Astrocyte (in vitro differentiated cells and primary cell): ENCODE measurements at places on chromosomes 2 and 18. TPM values are rescaled to one million over a fixed set of nuclear protein-coding genes. Genes with fewer than 3 reads are reported as not detected.
A peak's percentile ranks its signal among the peaks of the same experiment; 100 is the strongest.

The SRBD1 gene
- total RNA-seq = 9.3 and 9.5 TPM in 2 replicates

The ALPI gene
- total RNA-seq = not detected in 2 replicates

The VIL1 gene
- total RNA-seq = not detected in 2 replicates

The IL1A gene
- 0.31 and 0.43 TPM in 2 replicates for total RNA-seq

The COL5A2 gene
- 429 and 580 TPM in 2 replicates for total RNA-seq

The NIF3L1 gene
- 17.4 and 17.8 TPM in 2 replicates for total RNA-seq

GRCh38 chr2:195572895-195573683 lies 83.9 kb upstream of the SLC39A10 start:
- no peak overlapping the region for H3K27ac ChIP-seq
- peaks cover 5% of the 10 kb centered on the region for H3K4me1 ChIP-seq
- no peaks in the 10 kb centered on the region for H3K36me3 ChIP-seq
- H3K4me3 ChIP-seq = no peak overlapping the region
- DNase-seq = no peak

- DNase-seq = peak; percentile 11
- no peaks in the 10 kb centered on the region for H3K27me3 ChIP-seq
- H3K4me1 ChIP-seq = no peaks in the 10 kb centered on the region
- no peak overlapping the region for H3K27ac ChIP-seq
- no peak overlapping the region for H3K4me3 ChIP-seq
- H3K36me3 ChIP-seq = no peaks in the 10 kb centered on the region
Observed at GRCh38 chr2:165238295-165238694, 919 bp upstream of the SCN2A start.

DNA sequence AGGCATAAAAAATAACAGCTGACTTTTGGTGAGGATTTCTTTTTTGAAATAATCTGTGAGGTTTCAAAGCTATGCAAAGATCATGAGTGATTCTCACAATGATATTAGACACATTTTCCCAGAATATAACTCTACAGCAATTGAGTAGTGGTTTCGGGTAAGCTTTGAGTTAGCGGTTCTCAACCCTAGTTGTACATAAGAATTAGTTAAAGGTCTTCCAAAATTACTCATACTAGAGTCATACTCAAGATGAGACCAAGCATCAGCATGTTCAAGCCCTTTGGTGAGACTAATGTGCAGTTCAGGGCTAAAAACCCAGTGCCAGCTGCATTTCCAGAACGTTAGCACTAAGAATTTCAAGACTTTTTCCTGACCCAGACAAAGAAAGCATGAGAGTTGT lies 31.1 kb downstream of the DSG4 start:
- no peak for DNase-seq
- H3K27ac ChIP-seq = no peak overlapping the region
- H3K36me3 ChIP-seq = no peaks in the 10 kb centered on the region
- H3K4me1 ChIP-seq = no peaks in the 10 kb centered on the region
- H3K4me3 ChIP-seq = no peak overlapping the region

DNA sequence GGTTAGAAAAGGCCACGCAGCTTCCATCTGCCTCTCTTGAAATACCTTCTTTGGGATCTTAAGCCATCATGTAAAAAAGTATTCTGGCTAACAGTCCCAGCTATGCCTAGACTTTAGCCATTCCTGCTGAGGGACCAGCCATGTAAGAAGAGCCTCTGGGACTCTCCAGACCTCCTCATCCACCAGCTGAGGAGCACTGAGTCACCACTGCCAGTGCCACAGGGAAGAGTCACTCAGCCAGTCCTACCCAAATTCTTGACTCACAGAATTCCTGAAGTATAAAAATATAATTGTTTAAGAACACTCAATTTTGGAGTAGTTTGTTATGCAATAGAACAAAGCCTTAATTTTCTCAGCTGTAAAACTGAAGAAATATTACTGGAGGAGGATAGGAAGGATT lies 436.7 kb downstream of the ZEB2 start:
- peak; percentile 80 for DNase-seq
- no peak overlapping the region for H3K4me3 ChIP-seq
- no peaks in the 10 kb centered on the region for H3K27me3 ChIP-seq
- H3K4me1 ChIP-seq = peaks cover 32% of the 10 kb centered on the region

DNA sequence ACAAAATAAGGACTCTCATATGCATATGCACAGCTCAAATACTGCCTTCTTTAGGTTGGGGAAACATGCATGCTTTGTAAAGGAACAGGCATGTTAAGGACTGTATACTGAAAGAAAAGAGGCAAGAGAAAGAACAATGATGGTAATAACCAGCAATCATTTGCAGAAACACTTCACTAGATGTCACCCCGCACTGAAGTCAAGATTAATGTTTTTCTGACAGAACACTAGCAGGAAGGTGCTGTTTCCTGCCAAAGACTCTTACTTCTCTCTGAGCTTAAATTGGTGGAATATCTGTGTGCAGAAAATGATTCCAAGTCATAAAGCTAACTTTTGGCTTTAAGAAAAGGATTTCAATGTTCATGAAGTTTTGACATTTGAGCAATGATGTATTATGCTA lies 19.3 kb upstream of the CSRNP3 start:
- DNase-seq = no peak
- H3K27me3 ChIP-seq = no peaks in the 10 kb centered on the region
- no peaks in the 10 kb centered on the region for H3K4me1 ChIP-seq
- H3K36me3 ChIP-seq = no peaks in the 10 kb centered on the region

GRCh38 chr2:63596401-63596883 lies 7.7 kb downstream of the MDH1 start:
- no peak overlapping the region for H3K4me3 ChIP-seq
- no peak for DNase-seq
- peaks cover 32% of the 10 kb centered on the region for H3K36me3 ChIP-seq
- H3K4me1 ChIP-seq = peaks cover 6% of the 10 kb centered on the region

DNA sequence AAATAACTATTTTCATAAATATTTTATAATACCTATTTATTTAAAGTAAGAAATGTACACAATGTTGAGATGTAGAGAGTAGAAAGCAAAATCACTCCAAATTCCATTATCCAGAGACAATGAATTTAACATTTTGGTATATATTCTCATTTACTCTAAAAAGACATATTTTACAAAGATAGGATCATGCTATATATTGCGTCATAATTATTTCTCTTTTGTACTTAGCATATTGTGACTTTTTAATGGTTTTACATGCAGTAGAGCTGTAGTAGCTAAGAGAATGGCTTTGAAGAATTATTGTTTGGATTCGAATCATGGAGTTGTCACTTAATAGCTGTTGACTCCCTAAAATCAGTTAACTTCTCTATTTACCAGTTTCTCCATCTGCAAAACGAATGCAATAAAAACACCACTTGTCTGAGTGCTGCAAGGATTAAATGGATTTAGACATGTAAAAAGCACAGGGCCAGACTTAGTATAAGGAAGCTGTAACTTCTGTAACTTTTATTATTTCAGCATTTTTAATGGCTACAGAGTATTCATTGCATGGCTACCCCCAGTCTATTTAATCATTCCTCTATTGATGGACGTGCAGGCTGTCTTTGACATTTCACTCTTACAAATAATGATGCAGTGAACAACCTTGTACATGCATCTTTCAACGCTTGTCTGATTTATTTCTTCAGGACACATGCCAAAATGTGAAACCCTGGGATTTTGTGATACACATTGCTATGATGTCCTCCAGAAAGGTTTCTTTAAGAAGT lies 33.2 kb downstream of the KCNS3 start:
- H3K4me1 ChIP-seq = no peaks in the 10 kb centered on the region
- H3K27me3 ChIP-seq = peaks cover 3% of the 10 kb centered on the region
- no peak overlapping the region for H3K4me3 ChIP-seq
- H3K36me3 ChIP-seq = no peaks in the 10 kb centered on the region

- H3K4me3 ChIP-seq = no peak overlapping the region
- H3K36me3 ChIP-seq = no peaks in the 10 kb centered on the region
- H3K27me3 ChIP-seq = peaks cover 8% of the 10 kb centered on the region
- DNase-seq = no peak
- no peaks in the 10 kb centered on the region for H3K4me1 ChIP-seq
- H3K27ac ChIP-seq = no peak overlapping the region
Observed at GRCh38 chr2:64394153-64394552, 59.8 kb upstream of the LGALSL start.

DNA sequence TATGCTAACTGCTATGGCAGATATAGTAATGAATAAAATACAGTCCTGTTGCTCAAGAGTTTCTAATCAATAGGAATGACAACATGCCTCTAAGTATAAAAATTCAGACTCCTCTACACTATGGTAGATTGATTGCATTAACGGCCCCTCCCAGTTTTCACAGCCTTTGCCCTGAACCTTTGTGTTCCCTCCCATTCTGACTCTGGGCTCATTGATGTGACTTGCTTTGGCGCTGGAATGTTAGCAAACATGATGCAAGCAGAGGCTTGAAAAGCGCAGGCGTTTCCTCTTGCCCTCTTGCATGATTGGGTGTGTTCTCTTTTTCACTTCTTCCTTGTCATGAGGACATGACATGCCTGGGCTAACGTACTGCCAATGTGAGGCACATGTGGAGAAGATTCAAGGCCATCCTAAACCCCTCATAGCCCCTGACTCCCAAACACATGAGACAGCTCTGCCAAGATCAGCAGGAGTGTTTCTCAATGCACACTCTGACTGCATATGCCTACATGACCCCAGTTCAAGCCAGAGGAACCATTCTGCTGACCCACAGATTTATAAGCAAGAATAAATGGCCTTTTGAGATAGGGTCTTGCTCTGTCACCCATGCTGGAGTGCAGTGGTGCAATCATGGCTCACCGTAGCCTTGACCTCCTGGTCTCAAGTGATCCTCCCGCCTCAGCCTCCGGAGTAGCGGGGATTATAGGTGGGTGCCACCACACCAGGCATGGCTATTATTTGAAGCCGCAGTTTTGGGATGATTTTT lies 49.7 kb upstream of the CD28 start:
- no peaks in the 10 kb centered on the region for H3K4me1 ChIP-seq
- no peak overlapping the region for H3K4me3 ChIP-seq
- no peak overlapping the region for H3K27ac ChIP-seq
- no peak for DNase-seq

DNA sequence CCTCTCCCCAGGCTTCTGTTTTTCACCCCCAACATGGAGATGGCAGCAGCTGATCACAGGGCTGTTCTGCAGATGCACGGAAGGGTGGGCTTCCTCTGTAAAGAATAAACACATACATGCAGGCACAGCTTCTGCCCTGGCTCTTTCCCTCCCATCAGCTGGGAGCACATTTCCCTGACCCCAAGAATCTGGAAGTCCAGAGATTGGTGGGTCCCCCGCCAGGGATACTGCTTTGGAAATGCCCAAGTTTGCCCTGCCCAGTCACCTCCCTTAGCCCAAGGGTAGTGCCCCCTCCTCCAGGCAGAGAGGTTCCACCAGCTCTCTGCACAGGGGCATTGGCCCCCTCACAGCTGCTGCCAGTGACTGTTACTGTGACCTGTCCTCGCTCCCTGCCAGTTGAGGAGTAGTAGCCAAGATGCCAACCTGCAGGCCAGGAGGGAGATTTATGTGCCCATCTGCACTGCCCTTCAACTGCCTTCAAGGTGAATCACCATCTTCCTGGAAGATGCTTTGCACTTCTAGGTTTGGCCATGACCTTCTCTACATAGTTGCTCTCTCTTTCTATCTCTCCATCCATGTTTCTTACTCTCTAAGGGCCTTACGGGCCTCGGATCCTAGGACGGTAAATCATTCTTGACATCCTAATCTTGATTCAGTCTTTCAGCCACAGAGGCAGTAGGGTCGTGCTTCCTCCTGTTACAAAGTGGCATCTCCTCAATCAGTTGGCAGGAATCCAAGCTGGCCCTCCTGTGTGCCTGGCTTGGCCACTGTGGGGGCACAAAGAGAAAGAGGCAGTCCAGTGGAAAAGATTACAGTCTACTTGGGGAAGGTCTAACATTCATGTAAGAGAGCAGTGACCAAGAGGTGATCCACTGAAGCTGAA lies 121.8 kb downstream of the CTIF start:
- DNase-seq = no peak
- H3K27ac ChIP-seq = no peak overlapping the region
- no peaks in the 10 kb centered on the region for H3K27me3 ChIP-seq
- H3K4me3 ChIP-seq = no peak overlapping the region
- peaks cover 36% of the 10 kb centered on the region for H3K4me1 ChIP-seq

- H3K36me3 ChIP-seq = peaks cover 50% of the 10 kb centered on the region
- H3K27ac ChIP-seq = no peak overlapping the region
- H3K4me3 ChIP-seq = no peak overlapping the region
- no peaks in the 10 kb centered on the region for H3K27me3 ChIP-seq
- H3K4me1 ChIP-seq = peaks cover 11% of the 10 kb centered on the region
Observed at GRCh38 chr2:85323351-85323987, 4.3 kb downstream of the TGOLN2 start.

- DNase-seq = no peak
- no peaks in the 10 kb centered on the region for H3K27me3 ChIP-seq
- H3K4me3 ChIP-seq = no peak overlapping the region
- no peaks in the 10 kb centered on the region for H3K36me3 ChIP-seq
- no peaks in the 10 kb centered on the region for H3K4me1 ChIP-seq
Observed at GRCh38 chr18:3824101-3824500, 374.1 kb downstream of the TGIF1 start.

GRCh38 chr2:200320344-200320743 lies 13.9 kb downstream of the SPATS2L start:
- no peaks in the 10 kb centered on the region for H3K36me3 ChIP-seq
- no peak overlapping the region for H3K4me3 ChIP-seq
- no peak for DNase-seq

DNA sequence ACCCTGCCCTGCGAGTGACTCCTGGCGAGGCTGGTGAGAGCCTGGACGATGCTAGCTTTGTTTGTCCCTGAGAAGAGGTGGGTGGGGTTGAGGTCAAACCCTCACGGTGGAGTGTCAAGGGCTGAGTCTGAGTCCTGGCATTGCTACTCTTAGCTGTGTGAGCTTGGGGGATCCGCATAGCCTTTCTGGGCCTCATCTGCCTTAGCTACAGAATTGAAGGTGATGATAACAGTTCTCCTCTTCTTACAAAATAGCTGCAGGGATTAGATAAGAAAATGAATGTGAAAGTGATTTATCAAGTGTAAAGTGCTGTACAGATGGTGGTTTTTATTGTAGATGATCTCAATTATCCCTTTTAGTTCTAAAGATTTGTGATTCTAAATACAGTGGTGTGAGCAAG lies 144.6 kb downstream of the LPIN1 start:
- no peaks in the 10 kb centered on the region for H3K27me3 ChIP-seq
- H3K4me1 ChIP-seq = no peaks in the 10 kb centered on the region
- H3K4me3 ChIP-seq = no peak overlapping the region
- no peaks in the 10 kb centered on the region for H3K36me3 ChIP-seq

DNA sequence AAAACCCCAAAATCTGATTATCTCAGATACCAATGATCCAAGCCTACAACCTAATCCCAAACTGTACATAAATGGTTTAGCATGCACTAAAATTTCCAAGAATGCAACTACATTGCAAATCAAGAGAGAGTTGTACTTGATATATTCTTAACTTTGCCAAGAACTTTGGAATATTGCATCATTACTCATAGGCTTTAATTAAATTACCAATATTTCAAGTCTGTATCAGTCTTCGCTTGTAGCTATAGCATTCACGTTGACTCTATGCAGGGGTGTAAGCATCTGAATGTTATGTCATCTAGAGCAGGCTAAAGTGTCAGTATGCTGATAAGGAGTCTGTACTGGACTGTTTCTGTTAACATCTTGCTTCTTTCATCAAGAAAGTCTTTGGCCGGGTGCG lies 56.3 kb downstream of the FOXI3 start:
- no peaks in the 10 kb centered on the region for H3K4me1 ChIP-seq
- H3K27me3 ChIP-seq = no peaks in the 10 kb centered on the region
- H3K4me3 ChIP-seq = no peak overlapping the region
- H3K27ac ChIP-seq = no peak overlapping the region
- DNase-seq = no peak
- H3K36me3 ChIP-seq = no peaks in the 10 kb centered on the region
